Stimulated activated CD8-positive, alpha-beta memory T cell treated with anti-CD3 and anti-CD28 coated beads, Interleukin-4, amount 100 ng/mL, for 1 hour (primary cell): ENCODE measurements at places on chromosomes 16 and 17.

GRCh38 chr17:17958982-17959381 is 13.2 kb downstream of the TOM1L2 start:
- no peak for DNase-seq

- DNase-seq, result no peak
Observed at GRCh38 chr17:34099859-34100515, 155.1 kb upstream of the CCL2 start.

DNA sequence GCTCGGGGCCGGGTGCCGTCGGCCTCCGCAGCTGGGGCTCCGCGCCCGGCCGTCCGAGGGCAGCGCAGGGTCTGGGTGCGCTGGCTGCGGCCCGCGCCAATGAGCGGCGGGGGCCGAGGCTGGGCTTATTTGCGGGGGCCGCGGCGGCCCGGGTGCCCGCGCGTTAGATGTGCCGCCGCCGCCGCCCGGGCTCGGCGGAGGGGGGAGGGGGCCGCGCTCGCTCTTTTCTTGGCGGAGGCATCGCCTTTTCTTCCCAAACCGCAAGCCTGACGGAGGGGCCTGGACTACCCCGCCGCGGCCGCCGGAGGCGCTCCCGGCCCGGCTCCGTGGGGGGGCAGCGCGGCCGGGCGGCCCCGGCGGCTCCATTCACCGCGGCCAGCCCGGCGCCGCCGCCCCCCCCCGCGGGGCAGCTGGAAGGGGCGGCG is at the start of gene NOTUM:
Gene NOTUM (minus strand): TSS at position 101 of the 425 bp plus-strand sequence. CDS start 278 bp downstream, outside the sequence.
- DNase-seq, result no peak

GRCh38 chr17:42779304-42779935 is 990 bp upstream of the WNK4 start:
- DNase-seq, result no peak

DNA sequence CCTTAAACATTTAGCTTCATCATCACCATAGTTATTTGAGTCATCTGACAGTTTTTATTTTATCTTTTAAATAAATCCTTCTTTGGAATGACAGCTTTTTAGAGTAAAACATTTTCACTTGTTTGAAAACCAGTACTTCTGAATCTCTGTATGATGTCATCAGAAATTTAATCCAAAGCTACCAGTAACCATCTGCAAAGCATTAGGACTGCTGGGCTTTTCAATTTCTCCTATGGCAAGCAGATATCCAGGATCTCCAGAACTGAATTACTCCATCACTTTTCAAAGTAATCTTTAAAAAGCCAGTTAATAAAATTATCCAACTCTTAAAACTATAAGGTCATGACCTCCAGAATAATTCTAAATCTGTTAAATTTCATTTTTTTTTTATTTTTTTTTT is 51.5 kb downstream of the CHCT1 start:
- no peak for DNase-seq

DNA sequence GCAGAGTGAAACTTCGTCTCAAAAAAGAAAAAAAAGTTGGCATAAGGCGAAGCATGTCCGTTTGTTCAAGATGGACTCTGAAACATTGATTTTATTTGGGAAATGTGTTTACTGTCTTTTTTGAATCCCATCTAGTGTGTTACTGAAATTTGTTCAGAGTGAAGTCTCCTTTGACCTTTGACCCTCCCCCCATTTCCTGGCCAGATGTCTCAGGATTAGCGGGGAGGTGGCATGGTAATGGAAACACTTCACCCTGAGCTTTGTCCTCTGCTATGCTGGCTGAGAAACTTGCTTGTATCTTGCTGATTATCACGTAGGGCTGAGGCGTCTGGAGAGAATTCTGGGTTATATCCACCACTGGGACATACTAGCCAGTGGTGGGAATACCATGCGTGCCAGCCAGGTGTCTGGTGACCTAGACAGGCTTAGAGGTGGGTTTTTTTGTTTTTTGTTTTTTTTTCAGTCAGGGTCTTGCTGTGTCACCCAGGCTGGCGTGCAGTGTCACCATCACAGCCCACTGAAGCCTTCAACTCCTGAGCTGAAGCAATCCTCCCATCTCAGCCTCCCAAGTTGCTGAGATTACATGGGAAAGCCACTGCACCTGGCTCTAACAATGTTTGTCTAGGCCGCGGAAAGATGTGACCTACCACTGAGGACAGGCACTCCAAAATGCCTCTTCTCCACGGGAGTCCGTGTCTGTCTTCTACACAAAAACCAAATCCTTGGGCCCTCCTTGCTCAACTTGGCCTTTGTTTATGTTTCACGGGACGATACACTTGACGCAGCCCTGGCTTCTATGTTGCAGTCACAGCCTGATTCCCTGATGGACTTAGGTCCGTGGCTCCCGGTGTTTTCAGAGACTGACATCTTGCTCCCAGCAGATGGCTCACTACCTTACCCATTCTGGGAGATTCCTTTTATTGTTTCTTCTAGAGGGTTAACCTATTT is 6.6 kb upstream of the GALK1 start:
- no peak for DNase-seq

GRCh38 chr16:70454222-70455034 is at the start of gene FCSK:
Gene FCSK (plus strand): TSS chr16:70454595. CDS start chr16:70463191, 8,596 bp downstream.
- DNase-seq, result peak; percentile 41

DNA sequence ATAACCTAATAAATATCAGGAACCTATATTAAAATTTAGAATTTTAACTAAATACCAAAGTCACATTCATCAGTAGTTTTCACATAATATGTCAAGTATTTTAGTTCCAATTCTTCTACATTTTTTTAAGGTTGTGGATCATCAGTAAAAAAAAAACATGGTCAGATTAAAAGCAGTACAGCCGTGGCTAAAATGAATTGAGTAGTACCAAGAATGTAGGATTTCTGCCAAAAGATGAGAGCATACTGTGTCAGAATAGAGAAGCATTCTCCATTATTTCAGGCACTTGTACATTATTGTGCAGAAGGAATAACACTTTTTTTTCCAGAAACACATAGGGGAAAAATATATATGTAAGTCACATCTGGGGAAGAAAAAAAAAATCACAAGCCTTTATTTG is 1176.1 kb downstream of the CDH11 start:
- DNase-seq, result no peak

DNA sequence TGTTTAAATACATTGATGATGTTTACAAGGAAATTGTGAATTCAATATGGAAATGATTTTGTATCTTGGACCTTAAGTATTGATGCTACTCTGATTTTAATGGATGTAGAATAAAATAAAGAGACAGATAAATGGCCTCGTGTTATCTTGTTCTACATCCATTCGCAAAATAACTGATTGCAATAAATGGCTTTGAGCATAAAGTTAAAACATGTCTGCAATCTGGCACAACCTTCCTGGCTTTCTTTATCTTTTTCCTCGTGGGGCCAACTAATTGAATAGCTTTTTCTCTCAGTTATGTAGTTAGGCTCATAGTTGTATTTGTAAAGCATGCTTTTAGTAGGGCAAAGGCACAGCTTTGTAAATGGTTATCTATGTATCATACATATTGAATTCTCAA is 691.4 kb downstream of the CDH8 start:
- DNase-seq, result no peak

DNA sequence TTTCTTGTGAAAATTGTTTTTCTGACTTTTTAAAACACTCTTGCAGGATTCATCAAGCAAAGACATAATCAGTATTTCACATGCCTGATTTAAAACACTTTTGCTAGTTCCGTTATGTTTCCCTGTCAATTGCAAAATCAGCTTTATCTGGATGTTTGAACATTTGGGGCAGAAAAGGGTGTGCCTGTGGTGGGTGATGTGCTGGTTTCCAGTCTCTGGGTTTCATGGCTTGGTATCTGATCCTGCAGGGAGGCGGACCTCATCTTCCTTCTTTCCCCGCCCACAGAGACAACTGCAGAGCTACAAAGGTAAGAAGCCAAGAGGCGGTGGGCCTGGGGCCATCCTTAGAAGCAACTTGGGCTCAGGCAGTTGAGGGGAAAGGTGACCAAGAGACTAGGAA is 41.8 kb downstream of the NLRC5 start:
- DNase-seq, result no peak

DNA sequence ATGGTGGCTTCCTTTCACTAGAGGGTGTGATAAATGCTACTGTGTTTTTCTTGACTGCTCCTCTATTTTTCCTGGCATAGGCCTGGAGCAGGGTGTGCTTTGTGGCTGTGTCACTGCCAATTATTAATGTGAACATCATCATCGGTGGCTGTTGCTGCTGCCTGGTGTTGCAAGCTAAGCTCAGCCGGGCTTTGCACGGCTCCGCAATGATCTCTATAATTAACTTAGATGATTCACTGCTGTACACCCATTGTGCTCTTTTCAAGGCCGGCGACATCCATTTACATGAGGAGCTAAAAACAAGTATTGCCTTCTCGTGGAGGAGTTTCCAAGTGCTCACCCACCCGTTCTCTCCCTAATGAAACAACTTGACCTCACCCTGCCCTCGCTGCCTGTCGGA is 160.1 kb upstream of the IRX3 start:
- no peak for DNase-seq

DNA sequence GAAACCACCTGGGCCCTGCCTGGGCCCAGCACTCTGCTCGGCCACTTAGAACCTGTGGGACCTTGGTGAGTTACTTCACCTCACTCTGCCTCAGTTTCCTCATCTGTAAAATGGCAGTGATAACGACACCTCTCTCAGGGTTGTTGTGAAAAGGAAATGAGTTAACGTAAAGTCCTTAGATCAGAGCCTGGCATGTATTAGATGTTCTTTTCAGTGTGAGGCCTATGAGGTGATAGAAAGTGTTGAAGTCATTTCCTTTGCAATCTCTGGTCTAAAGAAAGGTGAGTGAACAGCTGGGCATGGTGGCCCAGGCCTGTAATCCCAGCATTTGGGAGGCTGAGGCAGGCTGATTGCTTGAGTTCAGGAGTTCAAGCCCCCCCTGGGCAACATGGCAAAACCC is 51.7 kb upstream of the LGALS9 start:
- no peak for DNase-seq

GRCh38 chr17:62705156-62705777 is 77.8 kb downstream of the MRC2 start:
- DNase-seq, result no peak

GRCh38 chr17:73495641-73496040 is 148.6 kb downstream of the SDK2 start:
- no peak for DNase-seq

GRCh38 chr17:14458724-14459123 is 157.8 kb downstream of the HS3ST3B1 start:
- DNase-seq, result no peak

DNA sequence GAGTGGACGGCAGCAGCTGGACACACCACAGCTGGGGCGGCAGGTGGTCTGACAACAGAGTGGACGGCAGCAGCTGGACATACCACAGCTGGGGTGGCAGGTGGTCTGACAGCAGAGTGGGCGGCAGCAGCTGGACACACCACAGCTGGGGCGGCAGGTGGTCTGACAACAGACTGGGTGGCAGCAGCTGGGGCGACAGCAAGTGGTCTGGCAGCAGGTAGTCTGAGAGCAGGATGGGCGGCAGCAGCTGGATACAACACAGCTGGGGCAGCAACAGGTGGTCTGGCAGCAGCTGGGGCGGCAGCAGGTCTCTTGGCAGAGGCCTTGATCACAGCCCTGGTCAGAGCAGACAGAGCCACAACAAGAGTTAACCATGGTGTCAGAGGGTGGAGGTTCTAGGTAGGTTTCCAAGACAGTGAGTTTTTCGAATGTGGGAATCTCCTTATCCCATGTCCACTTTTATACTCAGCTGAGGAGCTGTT is at the start of gene KRTAP4-1:
Gene KRTAP4-1 (minus strand): TSS at position 432 of the 482 bp plus-strand sequence. CDS start 57 bp downstream, at position 375.
- no peak for DNase-seq

DNA sequence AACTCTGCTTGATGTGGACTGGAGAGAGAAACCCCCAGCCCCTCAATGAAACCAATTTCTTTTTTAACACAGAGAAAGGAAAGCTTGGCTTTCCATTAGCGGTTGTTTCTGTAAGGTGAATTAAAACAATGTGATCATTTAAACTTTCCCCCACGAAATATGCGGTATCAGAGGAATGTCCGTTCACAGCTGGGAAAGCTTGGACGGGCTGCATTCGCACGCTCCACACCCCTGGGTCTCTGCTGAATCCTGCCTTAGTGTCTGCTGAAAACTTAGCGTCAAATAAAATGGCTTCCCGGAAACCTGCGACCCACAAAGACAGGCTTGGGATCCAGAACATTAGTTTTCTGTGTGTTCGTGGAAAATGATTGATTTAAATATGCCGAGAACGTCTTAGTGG is 71.7 kb downstream of the C16orf95 start:
- no peak for DNase-seq

GRCh38 chr16:73993878-73994277 is 302.7 kb upstream of the PSMD7 start:
- DNase-seq, result no peak

DNA sequence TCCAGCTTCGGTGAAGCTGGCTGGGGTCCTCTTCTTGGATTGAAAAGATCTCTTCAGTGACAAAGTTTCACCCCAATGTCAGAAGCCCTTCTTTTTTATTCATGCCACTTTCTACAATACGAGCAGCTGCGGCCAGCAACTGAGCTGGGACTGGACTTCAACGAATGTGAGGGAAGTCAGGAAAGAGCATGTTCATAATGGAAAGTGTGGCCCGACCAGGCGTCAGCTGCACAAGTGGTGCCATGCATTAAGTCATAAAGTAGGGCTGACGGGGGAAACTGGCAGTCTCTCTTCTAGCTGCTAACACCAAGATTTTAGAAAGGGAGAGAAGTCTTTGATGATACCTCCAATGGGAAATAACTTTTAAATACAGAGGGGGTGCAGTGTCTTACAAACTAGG is 192.6 kb downstream of the PARN start:
- no peak for DNase-seq

DNA sequence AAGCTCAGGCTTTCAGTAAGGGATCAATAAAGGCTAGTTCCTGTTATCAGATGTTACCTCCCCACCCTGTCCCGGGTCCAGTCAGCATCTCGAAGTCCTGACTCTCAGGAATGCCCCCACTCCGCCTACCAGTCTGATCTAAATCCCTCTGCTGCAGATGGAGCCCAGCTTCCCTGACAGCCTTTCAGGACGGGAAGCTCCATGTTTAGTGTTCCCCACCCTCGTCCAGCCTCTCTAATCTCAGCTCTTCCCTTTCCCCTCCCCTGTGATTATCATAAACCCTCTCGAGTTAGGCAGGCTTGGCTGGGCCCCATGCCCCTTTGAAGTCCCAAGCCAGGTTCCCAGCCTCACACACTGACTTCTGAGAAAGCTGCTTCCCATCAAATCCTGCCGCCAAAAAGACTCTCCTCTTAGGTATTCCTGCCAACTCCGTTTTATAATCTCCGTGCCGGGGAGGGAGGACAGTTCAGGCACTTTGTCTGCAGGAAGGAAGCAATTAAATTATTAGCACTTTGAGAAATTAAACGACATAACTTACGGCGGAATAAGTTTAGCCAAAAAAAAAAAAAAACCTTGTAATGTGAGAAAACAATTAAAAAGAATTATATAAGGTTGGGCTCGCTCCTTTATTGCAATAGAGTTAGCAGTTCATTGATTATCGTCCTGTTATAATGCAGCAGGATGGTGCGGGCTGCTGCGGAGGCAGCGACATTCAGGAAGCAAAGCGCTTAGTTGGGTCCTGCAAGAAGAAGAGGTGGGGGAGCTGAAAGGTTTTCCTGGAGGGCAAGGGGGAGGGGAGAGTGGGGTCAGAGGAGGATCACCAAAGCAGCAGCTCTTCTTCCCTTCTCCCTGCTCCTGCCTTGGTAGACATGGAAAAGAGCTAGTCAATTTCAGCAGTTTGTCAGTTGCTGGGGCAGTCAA is 16.8 kb upstream of the ETV4 start:
- no peak for DNase-seq
